ENCODE measurements at places on chromosomes 6 and 20. TPM values are rescaled to one million over a fixed set of nuclear protein-coding genes. Genes with fewer than 3 reads are reported as not detected.

The SRSF12 gene
- total RNA-seq: 0.26 TPM

The TCP11 gene
- not detected for total RNA-seq

The ID4 gene
- 3.3 TPM for total RNA-seq

The IPCEF1 gene
- 2.2 TPM for total RNA-seq

The MYB gene
- not detected for total RNA-seq

The ECT2L gene
- 4.8 TPM for total RNA-seq

The PDYN gene
- total RNA-seq: not detected

The MRPL18 gene
- total RNA-seq: 57.1 TPM

The OR2H1 gene
- not detected for total RNA-seq

- no peaks in the 10 kb centered on the region for H3K36me3 ChIP-seq
- no peak overlapping the region for H3K27ac ChIP-seq
- no peak overlapping the region for H3K4me3 ChIP-seq
- no peaks in the 10 kb centered on the region for H3K27me3 ChIP-seq
Measured at GRCh38 chr6:105896052-105896820, 189.9 kb upstream of the PRDM1 start.

GRCh38 chr6:151213352-151213751 lies 26.4 kb upstream of the AKAP12 start:
- DNase-seq: no peak
- no peaks in the 10 kb centered on the region for H3K36me3 ChIP-seq
- no peaks in the 10 kb centered on the region for H3K27me3 ChIP-seq

DNA sequence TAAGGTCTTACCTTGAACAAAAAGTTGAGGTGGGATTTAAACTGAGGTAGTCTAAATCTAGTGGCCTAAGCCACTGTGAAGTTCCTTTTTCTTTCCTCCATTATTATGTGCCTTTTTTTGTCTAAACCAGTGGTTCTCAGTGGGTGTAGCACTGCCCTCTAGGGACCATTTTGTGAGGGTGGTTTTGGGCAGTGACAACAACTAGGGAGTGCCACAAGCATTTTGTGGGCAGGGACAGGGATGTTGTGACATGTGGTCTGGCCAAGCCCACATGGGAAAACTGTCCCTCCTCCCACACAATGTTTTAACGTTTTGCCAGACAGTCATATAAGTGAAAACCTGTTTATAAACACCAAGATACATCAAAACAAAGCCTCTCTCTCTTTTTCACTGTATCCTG lies 899.4 kb upstream of the FLRT3 start:
- no peaks in the 10 kb centered on the region for H3K36me3 ChIP-seq
- DNase-seq: no peak
- H3K4me3 ChIP-seq: no peak overlapping the region
- H3K27ac ChIP-seq: no peak overlapping the region
- H3K4me1 ChIP-seq: no peaks in the 10 kb centered on the region

- no peak overlapping the region for H3K4me3 ChIP-seq
- H3K36me3 ChIP-seq: no peaks in the 10 kb centered on the region
- no peaks in the 10 kb centered on the region for H3K27me3 ChIP-seq
- H3K4me1 ChIP-seq: no peaks in the 10 kb centered on the region
- no peak overlapping the region for H3K27ac ChIP-seq
Measured at GRCh38 chr20:6468423-6469116, 298.9 kb upstream of the BMP2 start.

- H3K27ac ChIP-seq: no peak overlapping the region
- no peak overlapping the region for H3K4me3 ChIP-seq
- H3K36me3 ChIP-seq: no peaks in the 10 kb centered on the region
- peaks cover 69% of the 10 kb centered on the region for H3K4me1 ChIP-seq
- no peaks in the 10 kb centered on the region for H3K27me3 ChIP-seq
Measured at GRCh38 chr20:63850689-63851547, 10.4 kb upstream of the ABHD16B start.

DNA sequence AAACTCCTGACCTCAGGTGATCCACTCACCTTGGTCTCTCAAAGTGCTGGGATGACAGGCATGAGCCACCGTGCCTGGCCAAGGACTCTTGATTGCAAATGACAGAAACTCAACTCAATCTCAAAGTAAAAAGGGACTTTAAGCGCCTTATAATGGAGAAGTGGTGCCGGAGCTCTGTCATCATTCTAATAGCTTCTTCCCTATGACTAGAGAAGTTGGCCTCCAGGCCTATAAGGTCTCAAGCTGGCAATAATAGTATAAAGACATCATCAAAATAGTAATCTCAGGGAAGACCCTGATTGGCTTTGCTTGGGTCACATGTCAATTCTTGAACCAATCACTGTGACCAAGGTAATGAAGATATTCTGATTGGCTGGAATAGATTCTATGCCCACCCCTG lies 8.5 kb upstream of the KIAA1755 start:
- H3K36me3 ChIP-seq: no peaks in the 10 kb centered on the region
- DNase-seq: no peak
- no peak overlapping the region for H3K27ac ChIP-seq

DNA sequence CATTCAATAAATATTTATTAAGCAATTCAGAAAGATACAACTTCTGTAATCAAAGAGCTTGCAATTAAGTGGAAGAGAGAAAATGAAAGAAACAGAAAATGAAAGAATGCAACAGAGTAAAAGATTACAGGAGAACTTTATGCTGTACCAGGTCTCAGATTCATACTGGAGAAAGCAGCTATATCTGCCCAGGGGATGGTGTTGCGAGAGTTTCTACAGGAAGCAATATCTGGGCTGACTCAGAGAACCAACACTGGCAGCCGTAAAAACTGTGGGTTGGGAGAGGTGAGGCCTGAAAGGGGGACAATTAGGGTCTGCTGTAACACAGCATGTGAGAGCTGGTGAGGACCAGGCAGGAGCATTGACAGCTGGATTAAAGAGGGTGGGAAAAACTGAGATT lies 256.7 kb upstream of the TCF21 start:
- H3K27me3 ChIP-seq: no peaks in the 10 kb centered on the region
- H3K36me3 ChIP-seq: no peaks in the 10 kb centered on the region
- H3K4me3 ChIP-seq: no peak overlapping the region

DNA sequence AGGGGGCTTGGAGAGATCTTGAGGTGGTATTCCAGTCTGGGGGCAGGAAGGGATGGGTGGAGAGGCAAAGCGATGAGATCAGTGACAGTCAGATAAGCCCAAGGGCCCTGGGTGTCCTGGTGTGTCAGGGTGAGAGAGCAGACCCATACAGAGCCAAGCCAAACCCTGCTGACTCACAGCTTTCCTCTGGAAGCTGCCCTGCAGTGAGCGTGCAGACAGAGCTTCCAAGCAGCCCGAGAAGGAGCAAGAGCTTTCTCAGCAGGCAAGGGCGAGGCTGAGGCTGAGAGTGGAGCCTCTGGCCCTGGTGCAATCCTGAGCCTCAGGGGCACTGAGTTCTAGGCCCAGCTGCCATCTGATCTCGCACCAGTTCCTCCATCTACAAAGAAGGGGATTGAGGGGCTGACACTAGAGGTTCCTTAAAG lies 91.1 kb upstream of the HIVEP1 start:
- H3K27ac ChIP-seq: no peak overlapping the region
- H3K4me3 ChIP-seq: no peak overlapping the region
- H3K36me3 ChIP-seq: no peaks in the 10 kb centered on the region
- H3K4me1 ChIP-seq: no peaks in the 10 kb centered on the region
- peak; percentile 40 for DNase-seq

DNA sequence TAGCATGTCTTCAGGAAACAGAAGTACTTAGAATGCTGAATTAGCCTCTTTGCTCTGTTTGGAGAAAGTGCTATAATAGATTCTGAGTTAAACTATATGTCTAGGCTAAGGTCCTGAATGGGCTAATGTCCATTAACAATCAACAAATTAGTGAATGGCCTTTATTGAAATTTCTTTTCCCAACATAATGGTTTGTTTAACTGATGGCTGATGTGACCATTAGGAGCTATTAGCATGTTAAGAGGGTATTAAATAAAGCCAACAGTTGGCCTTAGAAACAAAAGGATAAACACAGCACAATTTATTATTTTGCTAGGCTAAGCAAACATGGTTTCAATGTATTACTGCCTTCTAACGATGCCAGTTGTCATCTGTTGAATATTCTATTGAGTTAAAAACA lies 234.3 kb upstream of the HS3ST5 start:
- H3K27me3 ChIP-seq: no peaks in the 10 kb centered on the region
- H3K27ac ChIP-seq: no peak overlapping the region
- H3K4me3 ChIP-seq: no peak overlapping the region
- H3K4me1 ChIP-seq: no peaks in the 10 kb centered on the region
- DNase-seq: no peak

GRCh38 chr6:24415753-24416152 lies 13.0 kb downstream of the MRS2 start:
- H3K4me1 ChIP-seq: no peaks in the 10 kb centered on the region
- H3K4me3 ChIP-seq: no peak overlapping the region
- no peak overlapping the region for H3K27ac ChIP-seq
- H3K36me3 ChIP-seq: peaks cover 97% of the 10 kb centered on the region
- DNase-seq: no peak

GRCh38 chr6:103893141-103893581 lies 966.6 kb downstream of the HACE1 start:
- H3K36me3 ChIP-seq: no peaks in the 10 kb centered on the region
- no peak overlapping the region for H3K4me3 ChIP-seq
- no peaks in the 10 kb centered on the region for H3K27me3 ChIP-seq
- DNase-seq: peak; percentile 15
- no peak overlapping the region for H3K27ac ChIP-seq
- H3K4me1 ChIP-seq: no peaks in the 10 kb centered on the region

DNA sequence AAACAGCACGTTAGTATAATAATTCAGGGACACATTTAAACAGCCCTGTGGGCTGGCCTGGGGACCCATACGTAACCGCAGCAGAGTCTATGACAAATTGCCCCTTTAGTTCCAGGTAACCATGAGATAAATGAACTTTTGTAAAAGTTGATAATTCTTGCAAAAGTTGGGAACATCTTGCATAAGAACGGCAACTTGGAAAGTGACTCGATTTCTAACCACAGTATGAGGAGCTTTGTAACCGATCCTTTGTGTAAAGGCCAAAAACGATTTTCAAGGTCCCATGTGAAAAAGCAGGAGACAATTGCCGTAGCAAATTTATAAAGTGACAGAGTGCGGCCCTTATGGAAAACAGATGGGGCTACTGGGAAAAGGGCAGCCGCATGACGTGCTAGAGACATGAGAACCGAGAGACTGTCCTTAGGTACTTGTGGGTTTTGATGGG lies 81.6 kb downstream of the PSMG4 start:
- H3K4me3 ChIP-seq: no peak overlapping the region
- DNase-seq: no peak
- H3K27me3 ChIP-seq: no peaks in the 10 kb centered on the region

- H3K36me3 ChIP-seq: no peaks in the 10 kb centered on the region
- no peaks in the 10 kb centered on the region for H3K4me1 ChIP-seq
- no peaks in the 10 kb centered on the region for H3K27me3 ChIP-seq
- H3K4me3 ChIP-seq: no peak overlapping the region
Measured at GRCh38 chr6:161266513-161267230, 7.2 kb downstream of the AGPAT4 start.

DNA sequence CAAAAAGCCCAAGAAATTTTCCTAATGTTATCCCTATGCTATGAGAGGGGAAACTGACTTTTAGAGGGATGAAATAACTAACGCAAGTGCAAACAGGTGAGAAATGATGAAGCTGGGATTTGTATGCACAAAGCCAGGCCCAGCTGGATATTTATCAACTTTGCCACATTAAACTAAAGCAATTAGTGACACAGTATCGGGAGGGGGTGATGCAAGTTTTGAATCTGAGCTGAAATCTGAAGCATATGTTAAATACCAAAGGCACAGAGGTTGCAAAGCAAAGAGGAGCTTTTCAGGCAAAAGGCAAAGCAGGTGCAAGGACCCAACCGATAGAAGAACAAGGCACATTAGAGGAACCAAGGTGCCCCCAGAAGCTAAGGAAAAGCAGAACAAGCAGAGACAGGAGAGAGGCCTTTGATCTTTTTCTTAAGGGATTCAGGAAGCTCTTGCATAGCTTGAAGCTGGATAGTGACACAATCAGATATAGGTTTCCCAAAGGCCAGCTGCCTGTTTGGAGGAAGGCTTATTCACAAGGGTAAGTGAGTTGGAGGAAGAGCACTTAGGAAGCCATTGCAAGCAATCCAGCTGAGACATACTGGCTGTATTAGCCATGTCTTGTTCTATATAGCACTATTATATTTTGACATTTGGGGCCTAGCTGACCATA lies 207.5 kb downstream of the HIVEP2 start:
- no peaks in the 10 kb centered on the region for H3K27me3 ChIP-seq
- H3K36me3 ChIP-seq: no peaks in the 10 kb centered on the region
- no peak overlapping the region for H3K27ac ChIP-seq
- H3K4me1 ChIP-seq: no peaks in the 10 kb centered on the region
- no peak for DNase-seq
- no peak overlapping the region for H3K4me3 ChIP-seq

- peaks cover 16% of the 10 kb centered on the region for H3K4me1 ChIP-seq
- peaks cover 15% of the 10 kb centered on the region for H3K27me3 ChIP-seq
- H3K27ac ChIP-seq: no peak overlapping the region
- peak; percentile 72 for DNase-seq
- H3K4me3 ChIP-seq: peak overlapping the region; percentile 48
- no peaks in the 10 kb centered on the region for H3K36me3 ChIP-seq
Measured at GRCh38 chr20:58179432-58180099, 48.9 kb downstream of the ANKRD60 start.

DNA sequence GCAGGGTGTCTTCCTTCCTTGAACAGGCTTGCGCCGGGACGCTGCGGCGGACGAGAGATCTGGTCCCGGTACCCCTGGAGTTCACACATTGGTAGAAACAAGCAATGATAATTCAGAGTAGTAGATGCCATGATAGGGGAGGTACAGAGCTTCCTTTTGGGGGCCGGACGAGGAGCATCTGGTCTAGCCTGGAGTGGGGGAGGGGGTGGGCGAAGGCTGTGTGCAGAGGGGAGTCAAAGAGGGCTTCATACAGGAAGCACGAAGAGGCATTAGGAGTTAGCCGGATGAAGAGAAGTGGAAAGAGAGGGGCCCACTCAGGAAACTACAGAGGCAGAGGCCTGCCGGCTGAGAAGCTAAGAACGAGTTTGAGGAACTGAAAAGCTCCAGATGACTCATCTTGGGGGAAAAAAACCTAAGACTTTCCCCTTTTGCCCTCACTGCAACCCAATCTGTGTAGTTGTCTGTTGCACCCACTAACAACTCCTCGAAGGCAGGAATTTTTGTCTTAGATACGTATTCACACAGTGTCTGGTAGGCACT lies 611 bp downstream of the CNPY3 start:
- H3K4me3 ChIP-seq: peak overlapping the region; percentile 48
- peak overlapping the region; percentile 95 for H3K27ac ChIP-seq
- DNase-seq: no peak
- no peaks in the 10 kb centered on the region for H3K36me3 ChIP-seq
- no peaks in the 10 kb centered on the region for H3K27me3 ChIP-seq

GRCh38 chr6:36358226-36358915 lies 21.7 kb upstream of the BNIP5 start:
- no peak for DNase-seq
- peak overlapping the region; percentile 23 for H3K27ac ChIP-seq
- H3K4me3 ChIP-seq: no peak overlapping the region
- no peaks in the 10 kb centered on the region for H3K36me3 ChIP-seq
- H3K27me3 ChIP-seq: peaks cover 7% of the 10 kb centered on the region
- H3K4me1 ChIP-seq: peaks cover 39% of the 10 kb centered on the region

Measured in heart right ventricle (tissue), 16 donors.